OCI-LY7 (cell line): ENCODE measurements at places on chromosomes 11 and 22.

- DNase-seq, result peak; percentile 80
These were observed 4.1 kb downstream of the SUN2 start for GRCh38 chr22:38751422-38752346.

DNA sequence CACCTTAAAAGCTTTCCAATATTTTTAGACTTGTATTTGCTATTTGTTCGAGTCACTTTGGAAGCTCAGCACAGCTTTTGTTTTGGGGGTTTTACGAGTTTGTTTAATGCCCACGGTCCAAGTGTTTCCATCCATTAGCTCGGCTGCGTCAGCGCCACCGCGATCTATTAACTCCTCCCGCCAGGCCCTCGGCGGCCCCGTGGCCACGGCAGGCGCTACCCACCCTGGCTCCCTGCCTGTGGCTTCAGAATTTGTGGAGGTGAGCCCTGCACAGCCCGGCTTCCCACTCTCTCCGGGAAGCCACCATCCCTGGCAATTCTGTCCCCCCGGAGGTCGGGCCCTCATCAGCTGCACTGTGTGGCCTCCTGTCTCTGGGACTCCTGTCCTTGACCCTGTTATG is 648.5 kb downstream of the BRD1 start:
- DNase-seq, result no peak

GRCh38 chr11:69157156-69157821 is 1.6 kb downstream of the SMIM38 start:
- DNase-seq, result no peak

- no peak for DNase-seq
These were observed 29.5 kb upstream of the CARS1 start for GRCh38 chr11:3086671-3087150.

GRCh38 chr22:37917874-37918548 is 11.9 kb downstream of the MICALL1 start:
- peak; percentile 83 for DNase-seq

- DNase-seq, result no peak
These were observed 29.1 kb downstream of the PPIL2 start for GRCh38 chr22:21694795-21695429.
